ENCODE measurements at places on chromosomes 7 and 10. TPM values are rescaled to one million over a fixed set of nuclear protein-coding genes. Genes with fewer than 3 reads are reported as not detected.

DNA sequence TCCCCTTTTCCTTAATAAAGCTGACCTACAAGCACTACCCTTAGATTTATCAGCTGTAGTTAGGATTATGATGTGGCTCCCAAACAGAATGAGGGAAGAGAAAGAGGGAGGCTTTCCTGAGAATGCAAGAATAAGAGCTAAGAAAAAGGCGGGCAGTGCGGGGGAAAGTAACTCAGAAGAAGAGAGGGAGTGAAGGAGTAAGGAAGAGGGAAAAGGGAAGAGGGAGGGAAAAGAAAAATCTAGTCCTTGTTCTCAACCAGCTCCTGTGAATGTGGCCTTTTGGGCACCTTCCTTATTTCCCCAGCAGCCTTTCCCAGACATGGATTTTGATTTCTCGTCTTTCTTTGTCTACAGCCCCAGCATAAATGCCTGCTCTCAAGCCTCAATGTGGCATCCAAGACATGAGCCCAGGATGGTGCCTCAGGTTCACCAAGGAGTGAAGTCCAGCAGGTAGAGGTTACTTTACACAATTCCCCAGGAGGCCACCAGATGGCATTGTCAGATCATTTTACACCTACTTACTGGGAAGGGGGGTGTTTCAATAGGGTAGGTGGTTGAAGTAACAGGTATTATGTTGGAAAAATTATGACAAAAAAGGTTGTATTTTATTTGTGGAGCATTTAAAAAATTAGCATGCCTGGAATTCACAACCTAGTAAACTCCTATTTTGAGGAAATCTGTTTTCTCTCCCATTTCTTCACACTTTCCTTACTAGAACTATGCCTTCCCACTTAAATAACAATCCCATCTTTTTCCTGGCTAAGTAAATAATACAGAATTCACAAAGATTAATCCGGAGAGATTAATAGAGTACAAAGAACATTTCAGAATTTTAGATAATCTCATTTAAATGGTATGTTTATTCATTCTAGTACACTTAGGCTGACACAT is 106.5 kb downstream of the HTR7 start:
- peak; percentile 42 for DNase-seq

The RTKN2 gene
- 8.5 TPM for total RNA-seq

- DNase-seq: no peak
Measured at GRCh38 chr7:47702080-47702479, 120.2 kb upstream of the TNS3 start.

GRCh38 chr7:29593459-29593858 is 29.8 kb downstream of the PRR15 start:
- DNase-seq: no peak

DNA sequence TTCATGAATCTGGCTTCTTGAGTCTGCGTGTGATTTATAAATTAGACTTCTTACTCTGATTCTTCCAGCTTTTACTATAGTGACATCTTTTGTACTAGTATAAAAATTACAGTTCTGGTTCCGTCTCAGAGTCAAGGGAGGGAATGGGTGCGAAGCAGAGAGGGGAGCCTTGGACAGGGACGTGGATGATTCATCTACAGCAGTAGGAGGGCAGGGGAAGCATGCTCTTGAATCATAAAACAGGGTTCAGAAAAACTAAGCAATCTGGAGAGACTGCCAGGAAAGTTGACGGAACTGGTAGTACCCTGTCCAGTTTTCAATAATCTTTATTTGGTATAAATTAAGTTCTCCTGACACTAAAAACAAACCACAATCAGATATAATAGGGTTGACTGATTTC is 58.1 kb downstream of the ITGA8 start:
- DNase-seq: no peak

DNA sequence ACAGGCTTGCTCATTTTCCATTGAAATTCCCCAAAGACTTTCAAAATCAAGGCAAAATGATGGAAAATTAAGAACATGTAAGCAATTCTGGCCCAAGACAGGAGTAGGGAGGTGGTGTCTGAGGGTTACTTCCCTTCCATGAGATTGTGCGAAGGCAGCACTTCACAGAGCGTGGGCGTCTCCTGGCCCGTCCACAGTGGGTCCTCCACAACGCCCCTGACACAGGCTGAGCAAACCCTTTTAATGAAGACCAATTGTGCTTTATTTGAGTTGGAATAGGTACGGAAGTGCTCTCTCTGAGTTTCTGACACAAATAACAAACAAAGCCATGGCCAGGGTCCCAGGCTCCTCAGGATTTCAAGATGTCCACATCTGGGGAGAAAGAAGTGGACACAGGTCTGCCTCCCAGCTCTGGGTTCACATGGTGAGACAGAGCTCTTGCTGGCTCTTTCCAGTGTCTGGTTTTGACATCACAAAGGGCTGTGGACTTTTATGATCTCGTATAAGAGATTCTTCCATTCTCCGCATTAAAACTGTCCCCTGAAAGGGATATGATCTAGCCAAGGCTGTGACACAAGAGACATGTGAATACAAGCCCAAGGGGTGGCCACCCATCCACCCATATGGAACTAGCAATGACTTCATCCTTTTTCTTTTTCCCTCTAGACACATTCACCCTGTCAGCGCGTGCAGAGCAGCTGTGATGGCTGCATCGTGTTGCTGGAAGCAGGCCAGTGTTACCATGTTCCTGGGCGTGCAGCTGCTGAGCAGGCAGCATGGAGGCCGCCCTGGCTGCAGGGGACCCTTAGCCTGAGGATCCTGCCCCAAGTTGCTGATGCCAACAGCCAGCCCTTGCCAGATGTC is 145.6 kb downstream of the ADAM12 start:
- DNase-seq: peak; percentile 79

DNA sequence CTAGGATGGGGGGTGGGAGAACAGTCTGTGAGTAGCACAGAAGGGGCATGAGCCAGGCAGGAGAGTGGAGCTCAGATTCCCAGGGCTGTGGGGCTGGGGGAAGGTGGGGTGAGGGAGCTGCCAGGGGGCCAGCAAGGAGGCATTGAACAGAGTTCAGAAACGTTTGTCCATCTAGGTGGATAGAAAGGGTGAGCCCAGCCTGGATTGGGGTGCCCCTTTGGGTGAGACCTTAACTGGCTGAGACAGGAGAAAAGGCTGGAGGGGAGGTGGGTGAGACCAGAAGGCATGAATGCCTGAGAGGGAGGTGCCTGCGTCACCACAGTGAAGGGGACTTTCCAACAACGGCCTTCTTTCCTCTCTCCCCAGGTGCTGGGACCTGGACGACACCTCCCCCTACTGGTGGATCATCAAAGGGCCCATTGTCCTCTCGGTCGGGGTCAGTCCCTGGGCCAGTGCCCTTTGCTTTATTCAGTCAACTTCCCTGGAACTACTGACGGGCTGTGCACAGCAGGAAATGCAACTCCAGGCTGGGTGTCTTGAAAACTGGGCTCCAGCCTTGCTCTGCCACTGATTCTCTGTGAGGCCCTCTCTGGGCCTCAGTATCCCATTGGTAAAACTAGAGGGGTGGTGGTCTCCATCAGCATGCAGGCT is 11.0 kb downstream of the GHRHR start:
- peak; percentile 94 for DNase-seq

GRCh38 chr10:91745090-91745831 is 53.0 kb upstream of the TNKS2 start:
- DNase-seq: peak; percentile 22

The ZCCHC24 gene
- total RNA-seq: 4.3 TPM

The ALOX5 gene
- 0.06 TPM for total RNA-seq

DNA sequence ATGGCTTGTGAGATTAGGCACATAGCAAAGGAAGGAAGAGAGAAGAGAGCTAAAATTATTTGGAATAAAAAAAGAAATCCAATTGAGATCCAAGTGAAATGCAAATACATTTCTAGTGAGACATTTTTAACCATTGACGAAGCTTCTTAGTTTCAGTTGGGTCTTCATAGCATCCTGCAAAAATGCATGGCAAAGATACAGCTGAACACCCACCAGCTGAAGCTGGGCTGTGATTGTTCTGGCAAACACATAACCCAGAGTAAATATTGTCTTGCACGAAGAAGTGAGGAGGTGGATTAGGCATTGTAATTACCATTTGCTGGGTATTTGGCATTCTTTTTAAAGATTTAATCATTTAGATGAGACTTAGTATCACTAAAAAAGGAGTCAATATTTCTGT is 409.4 kb downstream of the GRM8 start:
- DNase-seq: no peak

The THNSL1 gene
- total RNA-seq: 2.3 TPM

DNA sequence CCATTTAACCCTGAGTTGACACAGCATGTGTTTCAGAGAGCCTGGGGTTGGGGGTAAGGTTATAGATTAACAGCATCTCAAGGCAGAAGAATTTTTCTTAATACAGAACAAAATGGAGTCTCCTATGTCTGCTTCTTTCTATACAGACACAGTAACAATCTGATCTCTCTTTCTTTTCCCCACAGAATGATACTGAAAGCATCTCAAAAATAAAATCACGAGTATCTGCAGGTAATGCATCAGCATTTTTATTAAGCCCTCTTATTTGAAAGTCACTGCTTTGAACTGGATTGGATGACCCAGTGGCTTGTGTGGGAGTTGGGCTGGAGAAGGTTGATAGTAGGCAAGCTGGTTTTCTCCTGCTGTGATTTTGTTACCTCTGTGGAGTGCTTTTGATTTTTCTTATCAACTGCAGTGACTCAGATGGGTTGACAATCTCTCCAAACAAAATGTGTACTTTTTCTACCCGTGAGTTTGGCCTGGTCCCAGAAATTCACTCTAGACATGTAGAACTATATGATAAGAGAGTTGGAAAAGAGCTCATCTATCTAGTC is 253.5 kb upstream of the PRKCQ start:
- no peak for DNase-seq

DNA sequence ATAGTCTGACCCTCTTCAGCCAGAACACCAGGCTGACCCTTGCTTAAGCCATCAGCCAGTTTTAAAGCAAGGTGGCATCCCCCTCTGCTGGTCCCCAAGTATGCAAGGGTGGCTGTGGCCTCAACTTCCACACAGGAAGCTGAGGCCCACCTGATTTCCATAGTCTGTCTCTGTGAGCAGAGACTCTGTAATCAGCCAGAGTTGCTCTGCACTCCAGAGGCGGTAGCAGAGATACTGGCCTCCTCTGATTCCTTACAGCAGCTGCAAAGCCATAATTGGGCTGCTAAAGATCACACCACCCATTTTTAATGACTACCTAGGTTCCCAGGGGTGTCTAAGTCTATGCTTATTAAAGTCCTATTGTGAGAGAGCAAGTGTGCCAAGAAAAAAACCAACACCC is 1.8 kb downstream of the PDAP1 start:
- DNase-seq: no peak

GRCh38 chr7:34357946-34358345 is 300.1 kb upstream of the NPSR1 start:
- DNase-seq: no peak

DNA sequence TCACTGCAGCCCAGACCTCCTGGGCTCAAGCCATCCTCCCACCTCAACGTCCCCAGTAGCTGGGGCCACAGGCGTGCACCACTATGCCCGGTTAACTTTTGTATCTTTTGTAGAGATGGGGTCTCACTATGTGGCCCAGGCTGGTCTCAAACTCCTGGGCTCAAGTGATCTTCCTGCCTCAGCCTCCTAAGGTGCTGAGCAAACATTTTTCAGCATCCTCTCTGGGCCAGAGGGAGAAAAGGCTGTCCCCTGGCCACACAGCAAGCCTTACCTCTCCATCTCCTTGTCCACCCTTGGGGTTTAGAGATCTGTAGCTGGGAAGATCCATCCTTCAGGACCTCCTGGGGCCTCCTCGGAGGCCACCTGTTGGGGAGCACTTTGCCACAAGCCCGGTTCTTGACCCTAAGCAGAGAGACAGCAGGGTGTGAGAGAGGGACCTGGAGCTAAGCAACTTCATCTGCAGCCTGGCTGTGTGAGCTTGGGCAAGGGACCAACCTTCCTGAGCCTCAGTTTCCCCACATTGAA is 85.8 kb downstream of the MYL10 start:
- DNase-seq: no peak

- DNase-seq: no peak
Measured at GRCh38 chr10:97336942-97337831, 2.7 kb upstream of the FRAT2 start.

GRCh38 chr10:44863344-44864047 is 47.6 kb upstream of the TMEM72 start:
- no peak for DNase-seq

The EPHA1 gene
- not detected for total RNA-seq

The ZNF503 gene
- total RNA-seq: 5.7 TPM

DNA sequence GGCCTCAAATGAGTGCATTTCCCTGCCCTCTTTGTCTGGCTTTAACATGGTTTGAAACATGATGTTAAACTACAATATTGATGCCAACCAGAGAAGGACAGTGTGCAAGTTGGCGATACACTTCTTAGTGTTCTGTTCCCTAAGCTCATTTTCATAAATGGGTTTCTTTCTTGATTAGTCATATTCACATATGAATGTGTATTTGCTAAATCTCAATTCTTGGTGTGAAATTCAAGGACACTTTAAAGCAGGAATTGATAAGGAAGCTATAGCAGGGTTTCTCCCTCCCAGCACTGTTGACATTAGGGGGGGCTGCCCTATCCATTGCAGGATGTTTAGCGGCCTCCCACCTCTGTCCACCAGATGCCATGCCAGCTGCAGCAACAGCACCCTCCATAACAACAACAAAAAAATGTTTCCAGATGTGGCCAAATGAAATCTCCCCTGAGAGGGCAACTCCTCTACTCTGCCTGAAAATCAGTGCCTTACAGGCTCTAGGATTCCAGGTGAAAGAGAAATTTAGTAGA is 13.1 kb downstream of the CCNY start:
- no peak for DNase-seq
